ENCODE measurements at places on chromosomes 5 and 9.
A peak's percentile ranks its signal among the peaks of the same experiment; 100 is the strongest.

DNA sequence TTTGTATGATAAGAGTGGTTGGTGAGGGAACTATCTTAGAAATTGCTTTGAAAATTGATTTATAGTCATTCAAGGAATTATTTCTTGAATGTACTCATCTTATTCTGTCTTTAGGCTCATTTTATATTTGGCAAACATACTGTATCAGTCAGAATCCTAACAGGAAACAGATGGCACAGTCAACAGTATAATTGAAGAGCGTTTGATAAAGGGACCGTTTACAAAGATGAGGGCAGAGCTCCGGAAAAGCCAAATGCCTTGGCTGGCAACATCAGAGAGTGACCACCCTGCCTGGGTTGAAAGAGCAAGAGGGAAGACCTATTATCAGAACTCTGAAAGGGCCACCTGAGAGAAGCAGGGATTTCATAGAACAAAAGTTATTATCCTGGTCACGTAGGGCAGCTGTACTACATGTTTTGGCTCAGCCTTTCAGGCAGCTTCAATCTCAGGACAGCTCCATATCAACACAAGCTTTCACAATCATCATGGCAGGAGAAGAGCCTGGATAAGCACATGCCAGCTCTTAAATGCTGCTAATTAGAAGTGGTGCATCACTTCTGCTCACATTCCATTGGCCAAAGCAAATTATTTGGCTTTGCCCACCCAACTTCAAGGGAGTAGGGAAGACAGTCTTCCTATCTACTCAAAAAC lies 47.2 kb upstream of the ARL15 start:
- DNase-seq: no peak

DNA sequence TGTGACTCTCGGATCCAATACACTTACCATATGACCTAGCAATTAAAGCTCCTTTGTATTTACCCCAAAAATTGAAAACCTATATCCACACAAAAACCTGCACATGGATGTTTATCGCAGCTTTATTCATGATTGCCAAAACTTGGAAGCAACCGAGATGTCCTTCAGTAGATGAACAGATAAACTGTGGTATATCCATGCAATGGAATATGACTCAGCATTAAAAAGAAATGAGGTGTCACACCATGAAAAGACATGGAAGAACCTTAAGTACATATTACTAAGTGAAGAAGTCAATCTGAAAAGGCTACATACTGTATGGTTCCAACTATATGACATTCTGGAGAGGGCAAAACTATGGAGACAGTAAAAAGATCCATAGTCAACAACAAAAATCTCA lies 82.0 kb upstream of the PHF24 start:
- DNase-seq: no peak

DNA sequence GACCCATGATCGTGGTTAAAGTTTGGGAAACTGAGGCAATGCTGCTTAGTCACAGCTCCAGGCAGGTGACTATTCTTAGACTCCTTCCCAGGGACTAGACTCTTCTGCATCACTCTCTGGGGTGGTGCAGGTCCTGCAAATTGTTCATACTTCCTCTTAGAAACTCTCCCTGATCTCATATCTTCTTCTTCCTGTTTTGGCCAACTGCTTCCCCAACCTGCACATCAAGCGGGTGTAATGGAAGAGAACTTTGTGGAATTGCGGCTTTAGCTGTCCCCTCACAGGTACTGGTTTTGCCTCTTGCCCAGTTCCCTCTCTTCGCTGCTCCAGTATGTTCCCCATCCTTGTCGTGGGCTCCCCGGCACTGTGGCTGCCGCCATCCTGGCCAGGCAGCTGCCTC lies 111.5 kb upstream of the CTSL start:
- DNase-seq: no peak

DNA sequence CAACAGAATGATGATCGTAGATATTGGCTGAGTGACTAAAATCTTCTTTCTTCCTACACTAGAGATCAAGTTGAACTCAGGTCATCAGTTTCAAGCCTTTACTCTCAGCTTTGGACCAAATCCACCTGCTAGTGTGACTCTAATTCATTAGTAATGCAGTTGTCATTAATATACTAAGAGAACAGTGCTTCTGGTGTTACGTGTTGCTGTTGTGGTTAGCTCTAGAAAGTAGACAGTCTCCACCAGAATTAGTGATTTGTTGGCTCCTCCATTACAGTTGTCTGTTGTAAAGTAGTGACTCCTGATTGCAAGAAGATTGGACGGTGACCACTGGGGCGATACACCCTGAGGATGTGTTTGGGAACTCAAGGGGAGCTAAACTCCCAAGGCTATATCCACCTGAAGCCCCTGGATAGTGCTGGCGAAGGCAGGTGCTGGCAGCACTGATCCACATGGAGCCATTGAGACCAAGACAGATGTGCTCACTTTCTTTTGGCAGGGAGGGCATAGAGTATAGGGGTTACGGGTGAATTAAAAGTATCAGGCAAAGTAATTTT lies 3.1 kb downstream of the CAMK4 start:
- no peak for DNase-seq

- DNase-seq: no peak
Measured at GRCh38 chr9:136750526-136750925, 2.2 kb upstream of the LCN6 start.

GRCh38 chr9:115109486-115109885 lies 8.5 kb downstream of the TNC start:
- DNase-seq: no peak

DNA sequence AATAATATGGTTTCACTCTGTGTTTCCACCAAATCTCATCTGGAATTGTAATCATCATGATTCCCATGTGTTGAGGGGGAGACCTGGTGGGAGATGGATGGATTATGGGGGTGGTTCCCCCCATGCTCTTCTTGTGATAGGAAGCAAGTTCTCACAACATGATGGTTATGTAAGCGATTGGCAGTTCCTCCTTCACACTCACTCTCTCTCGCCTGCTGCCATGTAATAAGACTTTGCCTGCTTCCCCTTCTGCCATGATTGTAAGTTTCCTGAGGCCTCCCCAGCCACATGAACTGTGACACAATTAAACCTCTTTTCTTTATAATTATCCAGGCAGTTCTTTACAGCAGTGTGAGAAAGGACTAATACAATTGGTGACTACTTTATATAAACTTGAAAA lies 48.4 kb downstream of the PTBP3 start:
- no peak for DNase-seq

GRCh38 chr5:173229966-173230689 lies 4.9 kb downstream of the NKX2-5 start:
- no peak for DNase-seq

- DNase-seq: no peak
Measured at GRCh38 chr9:36911037-36911436, 123.0 kb downstream of the PAX5 start.

DNA sequence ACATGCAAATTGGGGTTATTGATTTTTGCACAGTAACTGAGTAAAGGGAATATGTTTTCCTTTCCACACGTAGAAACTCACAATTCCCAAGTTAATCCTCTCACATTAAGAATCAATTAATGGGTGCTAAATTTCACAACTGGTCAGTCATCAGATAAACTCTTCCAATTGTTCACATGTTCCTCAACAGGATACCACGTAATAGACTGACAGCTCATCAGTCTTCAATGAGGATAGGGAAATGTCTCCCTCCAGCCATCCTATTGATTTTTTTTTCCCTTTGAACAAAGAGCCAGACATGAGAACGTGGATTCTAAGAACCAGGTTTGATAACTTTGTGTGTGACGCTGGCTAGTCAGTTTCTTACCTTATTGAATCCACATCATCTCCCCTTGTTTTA lies 768 bp upstream of the CER1 start:
- DNase-seq: no peak

- no peak for DNase-seq
Measured at GRCh38 chr5:84403773-84404172, 19.1 kb upstream of the EDIL3 start.

DNA sequence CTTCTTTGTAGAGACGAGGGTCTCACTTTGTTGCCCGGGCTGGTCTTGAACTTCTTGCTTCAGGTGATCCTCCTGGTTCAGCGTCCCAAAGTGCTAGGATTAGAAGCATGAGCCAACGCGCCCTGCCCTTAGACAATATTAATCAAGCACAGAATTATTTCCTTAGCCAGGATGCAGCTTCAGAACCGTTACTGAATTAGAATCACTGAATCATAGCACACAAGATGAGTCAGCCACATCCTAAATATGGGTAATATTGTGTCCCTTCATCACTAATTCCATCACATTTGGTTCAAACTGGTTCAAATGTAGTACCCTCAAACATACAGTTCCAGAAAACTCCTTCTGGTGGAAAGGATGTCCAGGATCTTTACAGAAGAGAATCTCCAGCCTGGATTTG lies 82.7 kb downstream of the BNC2 start:
- DNase-seq: no peak

GRCh38 chr5:68431186-68431585 lies 215.6 kb downstream of the PIK3R1 start:
- no peak for DNase-seq

GRCh38 chr5:67032921-67033664 lies 163.5 kb downstream of the CD180 start:
- DNase-seq: no peak

GRCh38 chr5:72465601-72466563 lies 41.3 kb downstream of the ZNF366 start:
- no peak for DNase-seq

GRCh38 chr5:174414315-174414710 lies 310.1 kb upstream of the MSX2 start:
- no peak for DNase-seq

- DNase-seq: no peak
Measured at GRCh38 chr5:75558981-75559632, 47.4 kb downstream of the POLK start.

- no peak for DNase-seq
Measured at GRCh38 chr9:36928670-36929349, 105.3 kb downstream of the PAX5 start.

GRCh38 chr5:9654886-9655285 lies 24.7 kb upstream of the TAS2R1 start:
- no peak for DNase-seq

DNA sequence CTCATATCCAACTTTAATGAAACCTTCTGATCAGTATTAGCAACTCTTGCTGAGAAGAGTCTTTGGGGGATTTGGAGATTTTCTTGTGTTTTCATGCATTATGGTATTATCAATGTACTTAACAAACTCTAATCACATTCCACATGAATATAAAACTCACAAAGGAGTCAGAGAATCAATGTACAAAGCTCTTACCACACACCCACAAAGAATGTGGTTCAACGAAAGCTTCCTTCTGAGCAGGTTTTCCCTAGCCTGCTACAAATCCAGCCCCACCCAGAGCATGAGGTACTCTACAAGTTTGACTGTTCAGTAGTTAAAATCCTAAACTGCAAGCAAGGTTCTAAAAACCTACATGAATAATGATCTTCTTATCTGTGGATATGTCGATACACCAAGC lies 210.1 kb downstream of the TARS1 start:
- no peak for DNase-seq

GRCh38 chr9:89427621-89428221 lies 70.2 kb downstream of the SEMA4D start:
- DNase-seq: no peak

GRCh38 chr5:167771571-167771970 lies 519.9 kb upstream of the WWC1 start:
- no peak for DNase-seq

DNA sequence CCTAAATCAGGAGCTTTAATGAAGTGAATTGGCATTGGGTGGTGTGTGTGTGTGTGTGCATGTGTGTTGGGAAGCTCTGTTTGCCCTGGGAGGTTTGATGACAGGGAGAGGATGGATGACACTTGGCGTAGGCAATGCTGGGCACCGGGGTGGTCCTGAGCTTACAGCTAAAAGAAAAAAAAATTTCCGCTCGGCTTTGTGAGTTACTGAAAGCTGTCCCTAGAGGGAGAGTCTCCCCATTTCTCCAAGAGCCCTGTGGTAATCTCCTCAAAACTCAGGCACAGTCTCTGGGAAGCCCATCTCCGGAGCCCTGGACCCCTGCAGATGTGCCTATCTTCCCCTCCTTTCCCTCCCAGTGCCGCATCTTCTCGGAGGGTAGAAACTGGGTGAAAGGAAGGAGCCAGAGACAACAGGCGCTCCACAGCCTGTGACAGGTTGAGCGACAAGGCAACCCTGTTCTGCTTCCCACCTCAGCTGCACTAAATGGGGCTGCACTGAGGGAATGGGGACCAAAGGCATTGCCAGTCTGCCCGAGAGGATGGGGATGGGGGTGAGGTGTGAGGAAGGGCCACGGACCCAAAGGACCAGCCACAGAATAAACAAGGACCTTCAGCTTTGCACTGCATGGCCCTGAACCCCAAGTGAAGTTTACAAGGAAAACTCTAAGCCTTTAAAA lies 35.8 kb upstream of the TIFAB start:
- DNase-seq: peak; percentile 45

DNA sequence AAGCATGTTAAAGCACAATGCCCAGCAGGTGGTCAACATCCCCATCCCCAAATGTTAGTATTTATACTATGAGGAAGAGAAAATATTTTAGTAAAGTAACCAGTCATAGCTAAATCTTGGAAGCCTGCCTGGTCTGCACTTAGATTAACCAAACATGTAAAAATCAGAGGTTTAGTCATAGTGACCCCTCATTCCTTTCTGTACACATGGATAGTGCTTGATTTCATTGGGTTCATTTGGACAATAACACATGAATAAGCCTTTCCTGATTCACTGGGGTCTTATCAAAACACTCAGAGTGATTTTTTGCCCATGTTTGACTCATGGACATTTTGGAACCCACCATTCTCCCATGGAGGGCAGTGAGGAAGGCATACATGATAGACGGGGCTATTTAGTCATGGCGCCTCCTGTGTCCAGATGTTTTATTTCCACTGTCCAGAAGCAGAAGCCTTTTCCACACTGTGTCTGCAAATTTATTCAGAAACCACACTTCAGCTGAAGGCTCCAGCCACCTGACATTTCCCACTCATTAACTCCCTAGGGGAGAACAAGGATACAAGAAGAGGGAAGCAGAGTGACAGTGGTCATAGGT lies 32.5 kb downstream of the OR1J1 start:
- DNase-seq: no peak

DNA sequence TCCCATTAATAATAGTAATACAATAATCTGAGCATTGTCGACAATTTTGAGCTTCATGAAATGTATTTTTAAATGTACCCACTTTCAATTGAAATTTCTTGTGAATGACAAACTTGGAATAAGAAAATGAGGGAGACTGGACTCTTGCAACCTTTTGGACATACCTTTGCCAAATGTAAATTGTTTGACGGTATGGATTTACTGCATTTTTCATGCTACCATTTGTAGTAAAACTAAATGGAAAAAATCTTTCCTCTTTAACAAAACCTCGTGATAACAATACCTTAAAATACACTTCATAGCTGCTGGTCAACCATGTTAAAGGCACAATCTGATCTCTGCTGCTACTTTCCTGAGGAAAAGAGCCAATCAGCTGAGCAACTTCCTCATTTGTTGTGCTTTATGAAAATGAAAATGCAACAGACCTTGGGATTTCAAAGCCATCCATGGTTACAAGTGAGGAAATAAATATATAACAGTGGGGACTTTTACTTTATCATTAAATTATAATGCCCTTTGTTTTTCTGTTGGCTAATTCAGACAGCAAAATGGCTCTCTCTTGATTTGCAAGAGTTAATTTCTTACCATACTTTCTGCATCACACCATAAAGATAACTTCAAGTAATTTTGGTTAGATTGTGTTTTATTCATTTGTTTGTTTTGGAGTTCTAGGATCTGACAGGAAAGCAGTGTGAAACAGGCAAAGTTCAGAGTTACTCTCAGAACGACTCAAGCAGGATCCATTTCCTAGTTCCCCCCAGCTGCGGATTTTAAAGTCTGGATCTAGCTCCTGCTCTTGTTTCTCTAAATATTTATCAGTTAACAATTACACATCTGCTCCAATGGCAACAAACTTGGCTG lies 1.1 kb downstream of the ALDH1A1 start:
- DNase-seq: no peak

- DNase-seq: no peak
Measured at GRCh38 chr5:14039063-14039462, 94.6 kb upstream of the DNAH5 start.
